ENCODE measurements at places on chromosomes 1 and 21.

DNA sequence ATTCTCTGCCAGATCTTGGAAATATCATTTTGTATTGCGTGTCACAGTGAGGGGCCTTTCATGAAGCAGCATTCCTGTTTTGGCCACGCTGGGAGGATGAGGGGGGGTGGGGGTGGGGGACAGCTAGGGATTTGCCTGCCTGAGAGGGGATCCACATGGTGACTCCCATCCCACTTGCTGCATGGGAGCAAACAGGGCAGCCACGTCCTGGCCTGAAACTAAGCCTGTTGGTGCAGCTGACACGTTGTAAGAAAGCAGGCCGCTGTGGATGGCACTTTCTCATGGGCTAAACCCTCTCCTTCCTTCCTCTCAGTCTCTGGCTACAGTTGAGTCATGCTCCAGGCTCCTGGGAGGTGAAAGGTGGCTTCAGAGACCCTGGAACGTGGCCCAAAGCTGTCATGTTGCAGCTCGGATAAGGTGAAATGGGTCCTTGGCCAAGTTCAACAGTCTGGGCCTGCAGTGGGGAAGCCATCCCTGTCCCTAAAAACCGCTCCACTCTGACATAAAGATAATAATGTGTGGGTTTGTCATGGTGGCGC lies 346.7 kb upstream of the VAMP3 start:
- no peak for DNase-seq

- no peak for DNase-seq
These were observed 11.8 kb upstream of the FASLG start for GRCh38 chr1:172647110-172647564.

DNA sequence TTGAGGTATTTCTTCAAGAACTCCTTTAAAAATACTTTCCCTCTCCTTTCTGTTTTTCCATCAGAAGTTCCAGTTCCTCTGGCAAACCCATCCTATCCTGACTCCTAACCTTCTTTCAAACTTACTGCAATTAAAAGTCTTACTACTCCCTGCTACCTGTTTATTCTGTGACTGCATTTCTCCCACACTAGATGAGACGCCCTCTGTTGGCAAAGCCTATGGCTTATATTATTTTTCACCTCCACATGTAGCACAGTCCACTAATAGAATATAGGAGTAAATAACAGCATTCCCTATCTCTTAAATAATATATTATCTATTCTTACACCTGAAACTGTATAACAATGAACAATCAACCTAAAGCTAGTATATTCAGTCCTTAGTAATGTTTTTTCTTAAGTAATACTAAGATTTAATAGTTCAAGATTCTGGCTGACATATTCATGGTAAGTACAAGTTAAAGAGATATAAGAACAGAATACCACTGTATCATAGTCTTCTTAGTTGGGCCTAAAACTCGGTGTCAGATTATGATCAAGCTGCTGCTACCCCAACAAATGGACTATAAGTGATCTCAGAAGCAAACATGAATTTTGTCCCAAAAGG lies 54.8 kb downstream of the RAB3GAP2 start:
- no peak for DNase-seq

- no peak for DNase-seq
These were observed 15.7 kb downstream of the HYI start for GRCh38 chr1:43438006-43438405.

All from smooth muscle cell of the brain vasculature (primary cell).